ENCODE measurements at places on chromosomes 5 and 9.

GRCh38 chr9:135612437-135612836, 26.9 kb downstream of the GLT6D1 start:
- no peak for DNase-seq

- DNase-seq: no peak
Measured at GRCh38 chr9:133707763-133708245, 30.3 kb downstream of the SARDH start.

DNA sequence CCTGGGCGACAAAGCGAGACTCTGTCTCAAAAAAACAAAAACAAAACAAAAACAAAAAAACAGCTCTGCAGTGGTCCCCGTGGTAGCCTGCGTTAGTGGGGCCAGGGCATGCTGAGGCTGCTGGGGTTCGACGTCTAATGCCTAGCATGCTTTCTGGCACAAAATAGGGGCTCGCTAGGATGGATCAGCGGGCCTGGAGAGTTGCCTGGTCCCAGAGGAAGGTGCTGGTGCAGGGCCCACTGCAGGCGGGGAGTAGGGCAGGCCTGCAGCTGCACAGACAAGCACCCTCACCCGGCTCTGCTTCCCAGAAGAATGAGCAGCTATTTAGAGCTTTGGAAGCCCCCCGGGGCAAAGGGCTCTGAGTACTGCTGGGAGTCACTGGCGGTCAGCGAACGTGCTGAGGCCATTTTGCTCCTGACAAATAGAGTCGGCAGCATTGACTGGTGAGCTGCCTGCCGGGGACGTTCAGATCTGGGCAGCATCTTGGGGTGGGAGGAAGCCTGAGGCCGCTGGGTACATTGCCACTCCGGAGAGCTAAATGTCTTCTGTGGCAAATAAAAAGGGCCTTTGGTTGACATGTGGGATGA, 126.7 kb downstream of the OLFM1 start:
- DNase-seq: no peak

DNA sequence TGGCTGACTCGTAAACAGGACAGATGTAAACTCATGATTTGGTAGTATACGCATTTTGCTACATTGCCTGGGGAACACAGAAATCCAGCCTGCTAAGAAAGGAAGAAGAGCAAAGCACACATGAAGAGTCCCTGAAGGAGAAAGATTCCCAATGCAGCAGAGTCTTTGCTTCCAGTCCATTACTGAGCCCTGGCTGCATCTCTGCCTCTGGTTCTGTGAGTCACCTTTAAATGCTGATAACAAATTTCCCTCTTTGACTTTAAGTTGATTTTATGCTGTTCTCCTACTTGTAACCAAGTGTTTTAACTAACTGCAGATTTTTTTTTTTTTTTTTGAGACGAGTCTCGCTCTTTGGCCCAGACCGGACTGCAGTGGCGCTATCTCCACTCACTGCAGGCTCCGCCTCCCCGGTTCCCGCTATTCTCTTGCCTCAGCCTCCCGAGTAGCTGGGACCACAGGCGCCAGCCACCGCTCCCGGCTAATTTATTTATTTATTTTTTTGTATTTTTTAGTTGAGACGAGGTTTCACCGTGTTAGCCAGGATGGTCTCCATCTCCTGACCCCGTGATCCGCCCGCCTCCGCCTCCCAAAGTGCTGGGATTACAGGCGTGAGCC, 8.5 kb upstream of the PRXL2C start:
- no peak for DNase-seq

GRCh38 chr5:21919414-21920022, 933.6 kb downstream of the CDH12 start:
- DNase-seq: no peak
